HFFc6 (cell line): ENCODE measurements at places on chromosomes 6 and 20. TPM values are rescaled to one million over a fixed set of nuclear protein-coding genes. Genes with fewer than 3 reads are reported as not detected.

DNA sequence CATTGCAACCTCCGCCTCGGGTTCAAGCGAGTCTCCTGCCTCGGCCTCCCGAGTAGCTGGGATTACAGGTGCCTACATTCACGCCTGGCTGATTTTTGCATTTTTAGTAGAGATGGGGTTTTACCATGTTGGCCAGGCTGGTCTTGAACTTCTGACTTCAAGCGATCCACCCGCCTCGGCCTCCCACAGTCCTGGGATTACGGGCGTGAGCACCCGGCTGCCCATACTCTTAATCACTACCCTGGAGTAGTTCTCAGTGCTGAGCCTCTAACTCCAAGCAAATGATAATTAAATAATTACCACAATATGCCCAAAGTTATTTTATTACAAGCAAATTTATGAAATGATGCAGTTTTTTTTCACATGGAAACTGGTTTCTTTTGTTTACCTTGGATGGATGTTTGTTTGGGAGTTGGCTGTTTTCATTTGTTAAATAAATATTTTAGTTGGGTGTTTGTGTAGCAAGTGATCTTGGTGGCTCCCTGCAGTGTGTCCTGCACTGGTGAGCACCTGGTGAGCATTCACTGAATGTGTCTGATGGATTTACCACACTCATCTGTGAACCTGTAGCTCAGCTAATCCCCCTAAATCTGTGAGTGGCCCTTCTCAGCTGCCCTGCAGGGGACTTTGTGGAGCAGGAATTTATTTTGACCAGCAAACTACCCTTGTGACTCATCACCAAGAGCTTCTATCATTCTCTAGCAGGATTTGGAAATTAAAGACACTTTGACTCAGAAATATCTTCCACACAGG lies 36.9 kb downstream of the UTRN start:
- DNase-seq: peak; percentile 53

- no peak for DNase-seq
Measured at GRCh38 chr6:19159089-19159488, 678.1 kb upstream of the ID4 start.

DNA sequence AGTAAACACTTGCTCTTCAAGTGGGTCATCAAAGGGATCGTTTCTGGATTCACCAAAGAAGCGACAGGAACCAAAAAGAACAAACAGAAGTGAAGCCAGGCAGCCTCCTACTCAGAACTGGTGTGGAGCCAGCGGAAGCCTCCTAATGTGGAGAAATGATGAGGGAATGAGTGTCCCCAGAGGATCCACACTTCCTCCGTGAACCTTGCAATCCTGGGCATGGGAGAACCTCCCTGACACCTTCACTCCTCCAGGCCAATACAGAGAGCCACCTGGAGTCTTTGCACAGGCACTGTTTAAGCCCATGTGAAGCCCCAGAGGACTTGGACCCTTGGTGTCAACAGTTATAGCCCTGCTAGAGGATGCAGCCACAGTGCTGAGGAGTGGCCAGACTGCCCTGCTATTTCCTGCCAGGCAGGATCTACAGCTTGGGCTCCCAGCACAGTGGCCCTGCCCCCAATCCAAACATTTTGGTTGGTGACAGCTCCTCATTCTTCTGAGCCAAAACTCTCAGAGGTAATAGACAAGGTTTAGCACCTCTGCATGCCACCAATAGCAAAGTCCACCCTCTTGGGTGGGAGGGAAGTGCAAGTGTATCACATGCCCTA lies 23.2 kb upstream of the SERINC1 start:
- DNase-seq: no peak

GRCh38 chr6:169310983-169311382 lies 57.3 kb upstream of the THBS2 start:
- DNase-seq: no peak

GRCh38 chr20:49896204-49896603 lies 19.1 kb downstream of the SPATA2 start:
- no peak for DNase-seq

DNA sequence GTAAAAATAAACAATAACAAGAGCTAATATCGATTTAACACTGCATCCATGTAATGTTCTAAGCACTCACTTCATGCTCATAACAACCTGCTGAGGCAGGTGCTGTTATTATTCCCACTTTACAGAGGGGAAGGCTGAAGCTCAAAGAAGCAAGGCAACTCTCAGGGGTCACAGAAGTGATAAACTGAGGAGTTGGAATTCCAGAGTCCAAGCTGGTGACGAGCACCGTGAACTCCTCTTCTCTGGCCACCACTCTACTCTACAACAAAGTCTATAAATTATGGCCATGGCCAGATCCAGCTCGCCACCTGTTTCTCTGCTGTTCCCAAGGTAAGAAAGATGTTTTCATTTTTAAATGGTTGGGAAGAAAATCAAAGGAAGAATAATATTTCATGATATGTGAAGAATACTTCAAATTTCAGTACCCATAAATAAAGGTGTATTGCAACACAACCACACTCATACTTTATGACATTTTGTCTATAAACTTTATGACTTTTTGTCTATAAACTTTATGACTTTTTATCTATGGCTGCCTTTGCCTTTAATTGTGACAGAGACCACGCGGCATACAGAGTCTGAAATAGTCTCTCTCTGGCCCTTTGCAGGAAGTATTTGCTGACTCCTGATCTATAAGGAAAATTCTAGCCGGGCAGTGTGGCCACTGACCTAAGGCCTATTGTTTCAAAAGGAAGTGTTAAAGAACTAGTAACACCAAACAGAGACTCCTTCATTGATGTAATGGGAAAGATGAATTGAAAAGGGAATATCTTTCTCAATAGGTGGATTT lies 113.2 kb upstream of the KCNG1 start:
- DNase-seq: no peak

DNA sequence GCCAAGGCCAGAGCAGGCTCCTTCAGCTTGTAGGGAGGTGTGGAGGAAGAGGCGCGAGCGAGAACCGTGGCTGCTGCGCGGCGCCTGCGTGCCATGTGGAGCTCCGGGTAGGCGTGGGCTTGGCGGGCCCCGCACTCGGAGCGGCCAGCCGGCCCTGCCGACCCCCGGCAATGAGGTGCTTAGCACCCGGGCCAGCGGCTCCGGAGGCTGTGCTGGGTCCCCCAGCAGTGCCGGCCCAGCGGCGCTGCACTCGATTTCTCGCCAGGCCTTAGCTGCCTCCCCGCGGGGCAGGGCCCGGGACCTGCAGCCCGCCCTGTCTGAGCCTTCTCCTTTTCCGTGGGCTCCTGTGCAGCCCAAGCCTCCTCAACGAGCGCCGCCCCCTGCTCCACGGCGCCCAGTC lies 32.9 kb upstream of the SIRT5 start:
- no peak for DNase-seq

DNA sequence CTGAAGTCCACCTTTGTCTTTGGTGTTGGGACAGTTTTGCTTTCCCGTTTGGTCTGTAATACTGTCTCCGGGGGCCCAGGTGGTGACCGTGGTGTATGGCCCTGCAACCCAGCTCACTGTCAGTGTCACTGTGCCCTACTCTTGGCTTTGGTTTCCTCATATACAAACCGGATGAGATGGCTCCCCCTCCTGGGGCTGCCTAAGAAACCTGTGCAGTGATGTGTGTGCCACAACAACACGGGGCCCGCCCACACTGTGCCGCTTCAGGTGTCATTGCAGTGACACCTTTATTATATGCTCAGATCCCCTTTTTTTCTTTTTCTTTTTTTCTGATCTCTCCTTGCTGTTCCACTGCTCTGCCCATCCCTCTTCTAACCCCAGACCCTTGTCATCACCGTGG lies 73.9 kb downstream of the RAMACL start:
- DNase-seq: no peak

- no peak for DNase-seq
Measured at GRCh38 chr6:140063021-140063399, 688.6 kb upstream of the CITED2 start.

GRCh38 chr6:11830105-11830504 lies 51.5 kb upstream of the ADTRP start:
- DNase-seq: no peak

DNA sequence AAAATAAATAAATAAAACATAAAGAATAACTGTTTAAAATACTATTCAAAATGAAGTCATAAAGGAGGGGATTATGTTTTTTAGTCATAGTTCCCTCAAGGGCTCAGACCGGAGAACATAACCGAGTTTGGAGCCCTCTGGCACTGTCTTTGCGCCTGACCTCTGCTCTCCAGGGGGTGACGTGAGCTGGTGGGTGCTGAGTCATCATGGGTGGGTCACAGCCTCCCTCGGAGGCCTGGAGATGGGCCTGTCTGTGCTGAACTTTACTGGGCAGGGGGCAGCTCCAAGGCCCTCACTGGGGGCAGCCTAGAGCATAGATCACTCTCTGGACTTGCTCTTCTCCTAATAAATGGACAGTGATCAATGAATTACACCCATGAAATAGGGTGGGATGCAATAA lies 3.1 kb upstream of the MAVS start:
- DNase-seq: peak; percentile 33

- no peak for DNase-seq
Measured at GRCh38 chr6:50657513-50657912, 55.8 kb upstream of the TFAP2D start.

- peak; percentile 96 for DNase-seq
Measured at GRCh38 chr20:51447097-51447764, 95.3 kb downstream of the NFATC2 start.

DNA sequence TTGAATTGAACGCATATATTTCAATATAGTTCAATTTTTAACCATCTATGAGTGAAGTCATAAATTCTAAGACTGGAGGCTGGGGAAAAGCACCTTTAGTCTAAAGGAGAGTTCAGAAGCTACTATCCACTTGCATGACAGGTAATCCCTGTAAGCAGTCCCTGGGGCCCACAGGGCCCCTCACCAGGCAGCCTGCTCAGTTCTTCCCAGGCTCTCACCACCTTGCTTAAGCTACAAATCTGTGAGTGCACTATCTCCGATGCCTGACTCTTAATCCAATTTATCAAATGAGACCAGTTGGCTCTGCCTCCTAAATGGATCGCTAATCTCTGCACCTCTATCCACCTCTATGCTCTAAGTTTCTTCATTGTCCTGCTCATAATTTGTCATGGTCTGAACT lies 413.8 kb downstream of the PTPRT start:
- no peak for DNase-seq

GRCh38 chr6:36432151-36432671 lies 10.4 kb downstream of the PXT1 start:
- DNase-seq: peak; percentile 53

- peak; percentile 27 for DNase-seq
Measured at GRCh38 chr20:19824861-19825260, 66.8 kb downstream of the RIN2 start.

DNA sequence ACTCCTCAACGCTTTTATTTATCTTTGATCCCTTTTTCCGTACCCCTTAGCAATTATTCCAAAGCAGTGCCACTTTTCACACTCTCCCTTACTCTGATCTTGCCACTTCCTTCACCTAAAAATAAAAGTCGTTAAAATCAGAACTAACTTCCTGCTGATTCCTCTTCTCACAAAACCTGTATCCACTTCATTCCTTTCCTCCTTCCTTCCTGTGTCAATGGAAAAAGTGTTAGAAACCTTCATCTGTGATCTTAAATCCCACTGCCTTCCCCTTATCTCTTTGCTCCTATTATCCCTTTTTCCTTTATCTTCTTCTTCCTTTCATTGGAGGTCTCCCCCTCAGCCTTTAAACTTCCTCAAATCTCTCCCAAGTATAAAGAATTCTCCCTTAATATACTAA lies 49.2 kb downstream of the GOPC start:
- DNase-seq: no peak

DNA sequence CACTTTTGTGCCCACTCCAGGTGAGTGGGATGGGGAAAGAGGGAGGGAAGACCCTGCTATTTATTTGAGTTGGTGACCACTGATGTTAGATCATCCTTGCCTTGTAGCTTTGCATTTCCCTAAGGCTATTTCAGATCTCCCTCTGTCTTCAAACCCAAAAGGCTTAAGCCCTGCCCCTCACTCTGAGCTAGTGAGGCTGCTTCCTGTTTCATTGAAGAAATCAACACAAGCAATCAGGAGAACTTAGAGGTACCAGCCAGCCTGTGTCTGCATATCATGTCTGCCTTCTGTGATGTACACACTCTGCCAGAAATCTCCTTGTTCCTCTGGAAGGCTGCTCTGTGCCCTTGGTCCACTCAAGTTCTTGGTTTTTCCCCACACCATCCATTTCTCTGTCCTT lies 135.3 kb downstream of the ARID1B start:
- DNase-seq: no peak

DNA sequence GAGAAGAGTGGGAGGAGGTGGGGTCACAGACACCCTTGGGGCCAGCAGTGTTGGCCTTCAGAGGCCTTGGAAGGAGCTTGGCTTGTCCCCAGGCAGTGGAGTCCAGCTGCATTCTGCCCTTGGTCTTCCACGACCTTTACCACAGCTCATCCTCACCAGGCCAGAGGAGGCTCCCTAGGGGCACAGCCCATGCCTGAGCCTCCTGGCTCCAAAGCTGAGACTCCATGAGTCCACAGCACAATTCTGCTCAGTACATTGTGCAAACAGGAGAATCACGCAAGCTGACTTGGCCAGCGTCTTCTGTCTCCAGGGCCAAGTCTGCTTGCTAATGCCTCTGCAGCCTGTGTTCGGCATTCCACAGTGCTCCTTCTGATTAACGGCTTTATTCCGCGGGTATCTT lies 337.2 kb downstream of the SMOC2 start:
- no peak for DNase-seq

GRCh38 chr6:125050663-125051318 lies 88.6 kb downstream of the RNF217 start:
- DNase-seq: no peak

- peak; percentile 10 for DNase-seq
Measured at GRCh38 chr20:8464368-8464767, 332.3 kb downstream of the PLCB1 start.

DNA sequence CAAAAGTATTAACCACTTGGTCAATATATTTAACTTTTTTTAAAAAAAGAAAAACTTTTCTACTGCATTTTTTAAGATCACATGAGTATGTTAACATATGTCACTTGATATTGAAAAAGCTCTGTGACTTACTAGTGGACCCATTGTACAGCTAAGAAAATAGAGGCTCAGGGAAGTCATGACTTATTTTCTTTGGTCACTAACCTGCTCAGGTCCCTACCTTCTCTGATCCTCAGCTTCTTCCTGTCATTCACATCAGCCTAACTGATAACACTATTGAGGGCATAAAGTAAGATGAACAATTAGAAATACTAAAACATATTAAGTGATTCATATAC lies 19.8 kb downstream of the AGPAT4 start:
- DNase-seq: no peak

GRCh38 chr6:142537612-142538478 lies 236.0 kb downstream of the ADGRG6 start:
- peak; percentile 12 for DNase-seq

The FRK gene
- total RNA-seq: 0.03 TPM in 1 of 3 replicates, not detected in the others

The MOG gene
- total RNA-seq: not detected in 3 replicates

The SLA2 gene
- total RNA-seq: not detected in 3 replicates

The C4A gene
- 2.0 to 5.0 TPM (median 3.6 TPM) in 3 replicates for total RNA-seq

The PHF10 gene
- total RNA-seq: 15.3 to 20.4 TPM (median 17.3 TPM) in 3 replicates

The AIF1 gene
- total RNA-seq: not detected in 3 replicates

The SLC35D3 gene
- not detected in 3 replicates for total RNA-seq

The TMEM244 gene
- not detected in 2 replicates for total RNA-seq

The TBC1D32 gene
- total RNA-seq: 4.3 to 6.1 TPM (median 4.8 TPM) in 3 replicates

The RBM12 gene
- 51.2 to 69.7 TPM (median 64.7 TPM) in 3 replicates for total RNA-seq

The VSTM2L gene
- total RNA-seq: 0.44 to 0.67 TPM in 2 of 3 replicates, not detected in the other

The JPH2 gene
- total RNA-seq: 9.5 to 14.3 TPM (median 10.1 TPM) in 3 replicates
